ENCODE measurements at places on chromosomes 6 and 20. TPM values are rescaled to one million over a fixed set of nuclear protein-coding genes. Genes with fewer than 3 reads are reported as not detected.

GRCh38 chr6:77463308-77463860 is at the start of gene HTR1B:
Gene HTR1B (minus strand): TSS chr6:77463491. CDS start chr6:77463403, 88 bp downstream.
- H3K27ac ChIP-seq = no peak within 1 kb of the TSS
- peak within 1 kb of the TSS; percentile 94 for H3K4me3 ChIP-seq
- peaks cover 3% of the 10 kb centered on the region for H3K4me1 ChIP-seq
- DNase-seq = peak; percentile 65

- H3K27ac ChIP-seq = no peak overlapping the region
- no peak overlapping the region for H3K4me3 ChIP-seq
- no peak for DNase-seq
- H3K4me1 ChIP-seq = no peaks in the 10 kb centered on the region
- no peaks in the 10 kb centered on the region for H3K27me3 ChIP-seq
- no peaks in the 10 kb centered on the region for H3K36me3 ChIP-seq
Observed at GRCh38 chr20:48120120-48120519, 334.8 kb upstream of the SULF2 start.

- no peaks in the 10 kb centered on the region for H3K27me3 ChIP-seq
- DNase-seq = no peak
- peaks cover 10% of the 10 kb centered on the region for H3K36me3 ChIP-seq
Observed at GRCh38 chr6:57087916-57088315, 2.1 kb upstream of the ZNF451 start.

DNA sequence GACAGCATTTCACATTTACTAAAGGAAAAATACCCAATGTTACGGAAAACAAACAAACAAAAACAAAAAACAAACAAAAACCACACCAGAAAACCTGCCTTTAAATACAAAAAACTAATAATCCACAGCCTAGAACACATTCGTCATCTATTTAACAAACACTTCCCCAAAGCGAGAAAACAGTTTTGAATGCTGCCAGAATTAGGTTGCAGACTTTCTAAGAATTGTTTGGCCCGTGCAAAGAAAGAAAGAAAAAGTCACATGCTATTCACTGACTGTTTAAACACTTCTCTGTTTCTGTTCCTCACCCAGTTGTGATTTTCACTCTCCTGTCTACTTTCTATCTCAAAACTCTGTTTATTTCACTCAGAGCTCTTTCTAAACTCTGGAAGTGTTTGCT is 52.5 kb downstream of the BCAS1 start:
- no peaks in the 10 kb centered on the region for H3K4me1 ChIP-seq
- no peak overlapping the region for H3K4me3 ChIP-seq
- no peak for DNase-seq
- H3K36me3 ChIP-seq = no peaks in the 10 kb centered on the region
- H3K27me3 ChIP-seq = no peaks in the 10 kb centered on the region

DNA sequence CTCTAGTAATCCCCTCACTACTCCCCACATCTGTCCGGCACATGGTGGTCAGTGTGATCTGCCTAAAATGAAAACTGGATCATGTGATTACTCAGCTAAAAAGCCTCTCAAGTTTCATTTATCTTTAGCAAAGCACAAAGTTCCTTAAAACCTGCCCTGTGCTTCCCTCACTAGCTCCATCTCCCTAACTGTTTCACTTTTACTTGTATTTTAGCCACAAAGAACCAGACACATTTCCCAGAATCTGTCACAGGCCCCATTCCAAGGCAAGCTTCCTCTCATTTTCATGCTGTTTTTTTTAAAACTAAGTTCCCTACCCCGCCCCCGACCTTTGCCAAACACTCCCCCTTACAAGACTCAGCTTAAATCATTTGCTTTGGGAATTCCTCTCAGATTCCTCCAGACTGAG is 8.9 kb upstream of the IGF2R start:
- no peak overlapping the region for H3K4me3 ChIP-seq
- no peaks in the 10 kb centered on the region for H3K27me3 ChIP-seq
- H3K27ac ChIP-seq = no peak overlapping the region

GRCh38 chr20:56157530-56158203 is 90.9 kb upstream of the MC3R start:
- DNase-seq = no peak
- H3K4me1 ChIP-seq = no peaks in the 10 kb centered on the region
- H3K4me3 ChIP-seq = no peak overlapping the region
- H3K36me3 ChIP-seq = peaks cover 19% of the 10 kb centered on the region

Gene HDGFL1
- total RNA-seq = not detected

Gene MYCT1
- 0.09 TPM for total RNA-seq

Gene GRM1
- total RNA-seq = 0.07 TPM

Gene FILIP1
- 10.5 TPM for total RNA-seq

Gene NT5E
- 0.33 TPM for total RNA-seq

Gene ADGB
- total RNA-seq = not detected

All from H9 (cell line).